CD4-positive, alpha-beta T cell treated with Interleukin-1 beta for 1 hour (primary cell): ENCODE measurements at places on chromosomes 7 and 10.

DNA sequence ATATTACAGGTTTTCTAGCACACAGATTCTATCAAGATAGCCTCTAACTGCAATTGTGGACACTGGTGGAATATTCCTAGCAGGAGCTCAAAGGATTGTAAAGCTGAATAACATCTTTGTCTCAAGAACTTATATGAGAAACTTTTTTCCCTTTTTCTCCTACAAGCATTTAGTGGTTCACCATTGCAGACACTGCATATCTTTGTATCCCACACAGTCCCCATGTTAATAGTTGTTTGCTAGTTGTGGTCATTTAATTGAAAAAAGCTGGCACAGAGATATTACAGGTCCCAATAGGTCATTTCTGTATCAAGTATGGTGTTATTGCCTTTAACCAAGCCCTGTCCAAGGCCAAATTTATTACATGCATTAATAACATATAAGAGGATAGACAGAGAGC, 226.2 kb upstream of the TCF7L2 start:
- DNase-seq, result no peak

GRCh38 chr10:33234831-33235237, 99.6 kb downstream of the NRP1 start:
- no peak for DNase-seq

GRCh38 chr7:32573110-32573687, 77.9 kb downstream of the AVL9 start:
- no peak for DNase-seq

DNA sequence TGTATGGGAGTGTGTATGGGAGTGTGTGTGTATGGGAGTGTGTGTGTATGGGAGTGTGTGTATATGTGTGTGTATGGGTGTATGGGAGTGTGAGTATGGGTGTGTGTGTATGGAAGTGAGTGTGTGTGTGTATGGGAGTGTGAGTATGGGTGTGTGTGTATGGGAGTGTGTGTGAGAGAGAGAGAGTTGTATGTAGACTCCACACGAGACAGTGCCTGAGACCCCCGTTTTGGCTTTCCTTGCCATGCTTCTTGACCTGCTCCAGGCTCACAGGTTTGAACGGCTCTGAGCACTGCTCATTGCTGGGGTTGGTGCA, 49.7 kb downstream of the COL17A1 start:
- DNase-seq, result no peak

GRCh38 chr7:121019018-121019417, 30.5 kb downstream of the CPED1 start:
- DNase-seq, result no peak

DNA sequence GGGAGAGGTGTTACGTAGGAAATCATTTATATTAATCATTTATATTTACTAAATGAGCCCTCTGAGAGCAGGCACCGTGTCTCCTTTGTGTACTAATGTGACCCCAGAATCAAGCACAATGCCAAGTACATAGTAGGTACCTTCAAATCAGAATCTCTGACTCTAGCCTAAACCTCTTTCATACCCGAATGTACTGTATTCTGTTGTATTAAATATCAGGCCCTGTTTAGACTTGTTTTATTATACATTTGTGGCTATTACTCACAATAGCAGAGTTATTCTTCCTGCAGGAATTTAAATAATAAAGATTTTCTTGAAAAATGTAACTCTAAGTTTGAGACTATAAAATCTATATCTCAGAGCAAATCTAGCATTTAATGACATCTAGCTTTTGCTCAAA, 297.3 kb downstream of the EXOC4 start:
- no peak for DNase-seq

DNA sequence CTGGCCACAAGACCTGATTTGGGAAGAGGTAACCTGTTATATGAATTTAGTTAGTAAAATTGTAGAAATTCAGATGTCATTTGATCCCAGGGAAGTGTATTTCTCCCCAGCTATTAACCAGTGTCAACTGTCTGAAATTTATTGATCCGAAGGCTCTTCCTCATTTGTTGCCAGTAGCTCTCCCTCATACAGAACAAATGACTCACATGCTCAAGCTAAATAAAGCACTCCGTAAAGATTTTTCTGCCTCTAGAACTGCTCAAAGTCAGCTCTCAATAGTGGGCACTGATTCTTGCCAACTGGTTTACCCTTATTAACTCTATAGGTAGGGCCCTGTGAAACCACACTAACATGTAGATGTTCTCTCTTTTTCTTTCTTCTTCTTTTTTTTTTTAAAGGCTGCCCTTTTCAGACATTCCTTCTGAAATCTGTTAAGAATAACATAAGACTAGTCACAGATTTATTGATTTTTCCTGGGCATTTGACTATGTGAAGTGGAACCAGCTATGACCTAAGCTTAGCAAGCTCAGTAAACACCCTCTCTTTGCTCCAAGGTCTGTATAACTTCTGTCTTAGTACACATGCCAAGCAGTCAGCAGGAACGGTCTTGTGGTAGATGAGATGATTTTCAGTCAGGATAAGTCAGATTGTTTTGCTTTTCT, 21.8 kb downstream of the RPA3 start:
- no peak for DNase-seq

DNA sequence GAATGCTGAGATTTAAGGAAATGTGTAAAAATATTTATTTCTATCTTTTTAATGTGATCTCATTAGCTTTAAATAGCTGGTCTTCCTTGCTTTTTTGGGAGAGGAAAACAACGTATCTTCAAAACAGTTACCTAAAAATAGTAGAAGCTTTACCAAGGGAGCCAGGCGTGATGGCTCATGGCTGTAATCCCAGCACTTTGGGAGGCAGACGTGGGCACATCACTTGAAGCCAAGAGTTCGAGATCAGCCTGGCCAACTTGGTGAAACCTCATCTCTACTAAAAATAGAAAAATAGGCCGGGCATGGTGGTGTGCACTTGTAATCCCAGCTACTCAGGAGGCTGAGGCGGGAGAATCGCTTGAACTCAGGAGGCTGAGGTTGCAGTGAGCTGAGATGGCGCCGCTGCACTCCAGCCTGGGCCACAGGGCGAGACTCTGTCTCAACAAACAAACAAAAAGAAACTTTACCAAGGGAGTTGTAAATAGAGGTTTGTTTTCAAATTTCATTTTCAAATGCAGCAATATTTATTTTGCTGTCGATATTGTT, 48.4 kb upstream of the ITGB1 start:
- DNase-seq, result no peak

DNA sequence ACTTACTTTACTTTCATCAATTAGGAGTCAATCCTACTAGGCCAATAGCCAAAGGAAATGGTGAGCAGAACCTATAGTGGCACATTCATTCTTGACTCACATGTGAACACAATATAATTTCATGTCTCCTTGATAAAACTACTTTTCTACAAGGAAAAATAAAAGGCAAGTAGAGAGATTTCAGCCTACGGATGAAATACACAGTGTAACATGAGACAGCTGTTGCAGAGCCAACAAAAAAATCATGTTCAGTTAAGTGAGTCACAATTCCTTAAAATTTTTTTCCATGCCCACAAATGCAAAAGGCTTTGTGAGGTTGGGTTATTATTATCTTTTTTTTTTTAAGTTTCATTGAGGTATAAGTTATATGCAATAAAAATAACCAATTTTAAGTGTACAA, 54.8 kb downstream of the GPR141 start:
- DNase-seq, result no peak

- no peak for DNase-seq
Measured at GRCh38 chr7:149280661-149281507, 18.9 kb downstream of the ZNF783 start.

DNA sequence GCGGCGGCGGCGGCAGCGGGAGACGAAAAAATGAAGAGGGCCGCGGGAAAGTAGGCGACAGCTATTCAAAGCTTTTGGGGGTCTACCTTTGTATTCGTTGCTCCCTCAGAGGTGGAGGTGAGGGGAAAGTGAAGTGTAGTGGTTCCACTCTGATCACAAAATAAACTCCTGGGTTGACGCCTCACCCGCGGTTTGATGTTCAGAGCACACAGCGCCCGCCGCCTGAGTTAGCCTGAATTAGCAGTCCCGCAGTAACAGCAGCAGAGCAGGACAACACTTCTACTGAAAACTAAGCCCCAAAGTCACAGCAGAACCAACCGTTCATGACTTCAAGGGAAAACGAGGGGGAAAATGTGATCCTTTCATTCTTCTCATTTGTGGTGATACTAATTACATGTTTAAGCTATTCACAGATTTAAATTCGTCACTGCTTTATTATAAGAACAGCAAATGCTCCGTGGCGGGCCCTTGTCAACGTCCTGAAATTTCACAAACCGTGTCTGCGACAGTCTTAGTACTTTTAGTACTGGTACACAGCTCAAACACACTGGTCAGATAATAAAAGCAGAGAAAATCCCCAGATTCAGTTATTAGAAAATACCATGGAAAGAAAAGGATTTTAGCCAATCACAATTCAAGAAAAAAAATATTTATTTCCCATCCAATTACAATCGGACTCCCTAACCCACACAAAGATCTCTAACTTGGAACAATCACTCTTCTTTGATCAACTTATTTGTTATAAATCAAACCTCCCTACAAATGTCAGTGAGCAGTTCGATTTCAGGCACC, 563 bp upstream of the JMJD1C start:
- DNase-seq, result no peak

- DNase-seq, result no peak
Measured at GRCh38 chr10:37754538-37755323, 102.7 kb downstream of the ZNF248 start.

- DNase-seq, result no peak
Measured at GRCh38 chr7:92266415-92267241, 20.9 kb downstream of the ANKIB1 start.

- no peak for DNase-seq
Measured at GRCh38 chr10:130456616-130457015, 320.4 kb downstream of the GLRX3 start.

DNA sequence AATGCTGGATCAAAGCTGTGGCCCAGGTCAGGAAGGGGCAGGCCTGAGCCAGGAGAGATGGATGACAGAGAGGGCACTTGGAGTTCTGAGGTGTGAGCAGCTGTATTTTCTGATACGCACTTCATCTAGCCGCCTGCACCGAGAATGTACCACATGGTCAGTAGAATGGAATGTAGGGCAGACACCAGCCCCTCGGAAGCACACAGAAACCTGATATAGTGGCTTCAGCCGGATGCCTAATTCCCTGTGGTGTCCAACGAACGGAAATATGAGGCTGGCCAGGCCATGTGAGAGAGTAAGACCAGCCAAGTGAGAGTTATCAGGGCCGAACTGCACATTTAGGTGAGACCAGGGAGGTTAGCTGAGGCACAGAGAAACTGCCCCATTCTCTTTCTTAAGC, 46.7 kb upstream of the PLCE1 start:
- no peak for DNase-seq

GRCh38 chr10:88361995-88362807, 220.9 kb downstream of the RNLS start:
- DNase-seq, result no peak

- DNase-seq, result no peak
Measured at GRCh38 chr7:18700147-18700546, 204.6 kb downstream of the HDAC9 start.

DNA sequence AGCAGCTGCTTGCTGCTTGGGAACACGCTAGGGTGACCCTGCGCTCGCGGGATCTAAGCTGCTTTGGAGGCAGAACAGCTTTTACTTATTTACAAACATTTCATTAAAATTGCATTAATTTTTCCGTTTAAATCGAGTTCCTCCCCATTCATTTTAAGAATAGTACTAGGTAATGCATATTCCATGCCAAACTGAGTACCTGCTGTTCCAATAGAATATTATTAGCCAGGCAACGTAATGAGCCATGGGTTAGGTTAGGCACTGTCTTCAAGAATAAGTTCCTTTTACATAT, 860 bp downstream of the EXOC6 start:
- no peak for DNase-seq

DNA sequence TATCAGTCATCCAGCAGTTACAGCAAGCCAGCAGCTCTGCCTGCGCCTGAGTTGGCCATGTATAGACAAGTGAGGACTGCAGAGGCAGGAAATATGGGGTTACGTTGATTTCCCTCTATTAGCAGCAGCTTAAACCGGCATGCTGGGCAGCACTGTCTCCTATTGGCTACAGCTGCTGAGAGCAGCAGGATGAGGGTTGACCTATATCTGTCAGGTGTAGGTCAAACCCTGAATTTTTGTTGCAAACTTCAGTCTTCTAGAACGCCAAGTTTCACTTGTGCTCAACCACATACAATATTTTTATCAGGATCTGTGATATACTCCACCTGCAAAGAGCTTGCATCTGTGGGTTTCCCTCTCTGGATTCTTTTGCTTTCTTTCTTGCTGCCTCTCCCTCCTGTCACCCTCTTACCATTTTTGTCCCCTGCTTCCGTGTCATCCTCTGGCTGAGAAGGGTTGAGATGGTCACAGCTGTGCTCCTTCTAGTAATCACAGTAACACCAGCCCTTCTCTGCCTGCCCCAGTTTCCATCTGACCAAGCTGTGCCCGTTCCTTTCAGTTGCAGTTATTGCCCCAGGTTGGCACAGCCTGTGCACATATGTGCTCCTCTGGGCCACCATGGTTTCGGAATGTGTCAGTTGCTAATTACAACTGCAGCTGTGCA, 23.8 kb upstream of the GLCCI1 start:
- peak; percentile 68 for DNase-seq

- no peak for DNase-seq
Measured at GRCh38 chr10:35598379-35598778, 6.8 kb upstream of the GJD4 start.

DNA sequence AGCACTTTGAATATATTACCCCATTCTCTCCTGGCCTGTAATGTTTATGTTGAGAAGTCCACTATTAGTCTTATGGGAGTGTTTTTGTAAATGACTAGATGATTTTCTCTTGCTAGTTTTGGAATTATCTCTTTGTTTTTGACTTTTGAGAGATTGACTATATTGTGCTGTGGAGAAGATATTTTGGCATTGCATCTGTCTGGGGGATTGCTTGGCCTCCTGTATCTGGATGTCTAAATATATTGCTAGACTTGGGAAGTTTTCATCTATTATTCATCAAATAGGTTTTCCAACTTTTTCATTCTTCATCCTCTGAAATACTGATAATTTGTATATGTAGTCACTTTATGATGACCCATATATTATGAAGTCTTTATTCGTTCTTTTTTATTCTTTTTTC, 277.1 kb upstream of the PCDH15 start:
- no peak for DNase-seq

DNA sequence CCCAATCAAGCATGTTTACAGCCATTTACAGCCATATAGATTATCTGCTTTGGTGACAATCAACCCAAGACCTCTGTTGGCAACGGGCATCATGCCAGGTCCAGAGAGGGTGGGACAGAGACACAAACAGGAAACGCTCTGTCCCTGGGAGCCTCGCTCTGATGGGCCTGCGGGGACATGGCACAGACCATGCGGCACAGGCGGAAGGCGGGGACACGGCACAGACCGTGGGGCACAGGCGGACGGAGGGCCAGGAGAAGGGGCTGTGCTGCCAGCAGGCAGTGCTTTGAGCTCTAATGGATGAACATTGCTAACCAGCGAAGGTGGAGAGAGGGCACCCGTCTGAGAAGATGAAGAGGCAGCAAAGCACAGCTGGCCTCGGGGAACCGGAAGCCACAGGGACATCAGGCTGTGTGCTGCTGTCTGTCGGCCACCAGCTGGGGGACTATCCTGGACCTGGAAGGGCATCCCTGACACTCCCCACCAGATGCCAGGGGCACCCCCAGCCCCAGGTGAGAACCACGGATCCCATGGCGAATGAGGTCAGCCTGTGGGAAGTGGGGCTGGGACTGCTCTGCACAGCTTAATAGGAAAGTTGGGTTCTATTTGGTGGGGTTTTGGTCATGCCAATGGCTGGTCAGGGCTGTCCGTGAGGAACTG, 61.0 kb downstream of the DIP2C start:
- no peak for DNase-seq

- DNase-seq, result no peak
Measured at GRCh38 chr10:2744547-2745200, 322.7 kb upstream of the PFKP start.
